Fibroblast of the aortic adventitia (primary cell): ENCODE measurements at places on chromosomes 11 and 22.

- peak; percentile 5 for DNase-seq
Observed at GRCh38 chr11:116420030-116420429, 352.8 kb downstream of the BUD13 start.

DNA sequence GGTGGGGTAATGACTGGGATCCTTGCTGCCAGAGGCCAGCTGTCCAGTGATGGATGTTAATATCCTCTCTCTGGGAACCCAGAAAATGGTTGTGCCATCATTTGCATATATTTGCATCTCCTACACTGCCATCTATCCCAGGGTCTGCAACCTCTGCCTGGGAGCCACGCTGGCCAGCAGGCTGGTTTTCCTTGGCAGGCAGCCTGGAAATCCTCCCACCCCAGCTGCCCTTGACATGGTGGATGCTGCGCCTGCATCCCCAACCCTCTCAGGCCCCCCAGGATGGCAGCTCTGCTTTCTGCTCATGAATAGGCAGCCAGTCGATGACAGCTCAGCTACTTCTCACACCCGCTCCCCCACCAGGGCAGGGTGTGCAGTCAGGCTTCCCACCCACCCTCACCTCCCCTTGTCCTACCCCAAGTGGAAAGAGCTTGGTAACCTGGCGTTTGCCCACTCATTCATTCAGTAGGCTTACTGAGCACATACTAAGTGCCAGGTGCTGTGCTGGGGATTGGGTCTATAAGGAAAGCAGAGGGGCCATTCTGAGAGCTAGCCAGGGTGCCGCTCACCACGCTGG, 202.5 kb downstream of the TRIM29 start:
- no peak for DNase-seq

DNA sequence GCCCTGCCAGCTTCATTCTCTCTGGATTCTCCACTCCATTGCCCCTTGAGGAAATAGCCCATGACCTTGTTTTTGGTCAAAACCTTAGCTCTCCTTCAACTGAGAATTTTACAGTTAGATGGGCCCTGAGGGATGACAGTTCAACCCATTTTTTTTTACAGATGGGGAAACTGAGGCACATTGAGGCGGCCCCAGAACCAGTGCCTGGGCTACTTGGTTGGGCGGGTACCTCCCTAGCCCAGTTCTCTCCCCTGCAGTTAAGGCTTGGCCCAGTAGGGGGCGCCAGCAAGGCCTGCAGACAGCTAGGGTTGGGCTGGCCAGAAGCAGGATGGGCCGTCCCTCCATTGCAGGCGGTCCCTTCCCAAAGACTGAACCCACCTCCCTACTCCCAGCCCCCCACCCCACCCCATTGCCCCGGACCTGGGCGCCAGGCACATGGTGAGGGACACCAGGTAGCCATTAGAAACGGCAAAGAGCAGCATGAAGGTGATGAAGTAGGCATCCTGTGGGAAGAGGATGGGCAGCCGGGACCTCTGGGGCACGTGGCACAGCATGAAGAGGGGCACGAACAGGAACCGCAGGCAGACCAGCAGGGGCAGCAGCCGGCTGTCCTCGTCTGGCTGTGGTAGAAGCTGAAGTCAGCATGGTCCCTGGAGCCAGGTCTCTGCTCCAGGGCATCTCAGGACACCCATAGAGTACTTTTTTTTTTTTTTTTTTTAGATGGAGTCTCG, 7.6 kb downstream of the SLC29A2 start:
- no peak for DNase-seq

- no peak for DNase-seq
Observed at GRCh38 chr11:26949846-26950245, 44.1 kb upstream of the FIBIN start.

- DNase-seq: no peak
Observed at GRCh38 chr11:131975619-131976018, 605.2 kb downstream of the NTM start.

- no peak for DNase-seq
Observed at GRCh38 chr11:115963156-115963555, 458.9 kb upstream of the CADM1 start.

- no peak for DNase-seq
Observed at GRCh38 chr11:118939953-118940598, 14.3 kb upstream of the BCL9L start.

DNA sequence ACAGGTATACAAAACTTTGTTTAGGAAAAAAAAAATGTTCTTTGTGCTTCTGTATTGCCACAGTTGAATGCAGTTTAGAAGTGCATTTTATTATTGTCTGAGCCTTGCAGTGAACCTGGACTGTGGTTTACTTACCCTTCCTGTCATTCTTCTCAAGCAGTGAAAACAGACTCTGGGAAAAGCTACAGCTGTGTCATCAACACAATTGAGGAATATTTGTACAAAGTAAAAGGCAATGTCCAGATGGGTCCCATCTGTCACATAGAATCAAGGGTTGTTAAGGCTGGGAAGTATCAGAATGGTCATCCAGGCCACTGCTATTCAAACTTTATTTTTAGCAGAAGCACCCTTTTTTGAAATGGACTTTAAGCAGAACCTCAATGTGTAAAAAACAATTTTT, 73.3 kb downstream of the TRIM44 start:
- no peak for DNase-seq

- DNase-seq: no peak
Observed at GRCh38 chr22:41000941-41001721, 50.0 kb downstream of the RBX1 start.

DNA sequence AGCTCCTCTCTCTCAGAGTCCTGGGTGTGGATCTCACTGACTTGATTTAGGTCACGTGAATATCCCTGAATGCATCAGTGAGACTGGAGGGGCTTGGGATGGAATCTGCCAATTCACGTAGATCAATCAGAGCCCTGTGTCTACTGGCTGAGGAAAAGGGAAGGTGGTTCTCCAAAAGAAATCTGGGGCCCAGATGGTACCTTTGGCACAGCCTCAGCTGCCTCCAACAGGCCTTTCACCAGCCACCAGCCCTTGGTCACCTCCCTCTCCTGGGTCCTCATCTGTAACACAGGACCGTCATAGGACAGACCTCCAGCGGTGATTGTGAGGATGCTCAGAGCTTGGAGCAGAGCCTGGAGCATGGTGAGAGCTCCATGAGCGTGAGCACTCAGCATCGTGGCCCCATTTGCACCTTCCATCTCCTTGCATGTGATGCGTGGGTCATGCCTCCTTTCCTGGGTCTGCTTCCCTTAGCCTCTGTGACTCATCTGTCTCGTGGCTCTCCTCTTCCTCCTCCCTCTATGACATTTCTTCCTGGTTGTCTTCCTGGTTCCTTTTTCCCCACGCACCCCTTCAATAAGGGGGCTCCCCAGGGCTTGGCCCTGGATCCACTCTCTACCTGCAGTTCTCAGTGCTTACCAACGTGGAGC, 7.5 kb upstream of the MIEF1 start:
- no peak for DNase-seq

DNA sequence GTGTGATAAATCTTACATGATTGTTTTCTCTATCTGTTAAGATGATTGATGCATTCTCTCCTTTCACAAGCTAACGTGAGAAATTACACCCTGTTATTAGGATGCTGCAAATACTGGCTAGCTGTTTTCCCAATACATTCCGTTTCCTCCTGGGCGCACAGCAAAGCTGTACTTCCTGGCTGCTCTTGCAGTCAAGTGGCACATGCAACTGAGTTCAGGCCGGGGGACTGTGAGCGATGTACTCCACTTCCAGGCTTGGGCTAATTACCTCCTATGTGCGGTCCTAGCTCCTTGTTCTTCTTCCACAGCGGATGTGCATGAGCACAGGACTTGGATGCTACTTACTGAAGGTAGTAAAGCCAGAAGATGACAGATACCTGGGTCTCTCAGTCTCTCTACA, 234.9 kb upstream of the SESN3 start:
- no peak for DNase-seq
